ENCODE measurements at places on chromosomes 2 and 18.
A peak's percentile ranks its signal among the peaks of the same experiment; 100 is the strongest.

- DNase-seq, result peak; percentile 26
Measured at GRCh38 chr2:24049485-24050021, at the start of gene FKBP1B. TSS of gene FKBP1B (plus strand) at chr2:24049741. CDS start at chr2:24049850, 109 bp downstream.

GRCh38 chr2:240962300-240963064 lies 35.9 kb upstream of the SNED1 start:
- no peak for DNase-seq

DNA sequence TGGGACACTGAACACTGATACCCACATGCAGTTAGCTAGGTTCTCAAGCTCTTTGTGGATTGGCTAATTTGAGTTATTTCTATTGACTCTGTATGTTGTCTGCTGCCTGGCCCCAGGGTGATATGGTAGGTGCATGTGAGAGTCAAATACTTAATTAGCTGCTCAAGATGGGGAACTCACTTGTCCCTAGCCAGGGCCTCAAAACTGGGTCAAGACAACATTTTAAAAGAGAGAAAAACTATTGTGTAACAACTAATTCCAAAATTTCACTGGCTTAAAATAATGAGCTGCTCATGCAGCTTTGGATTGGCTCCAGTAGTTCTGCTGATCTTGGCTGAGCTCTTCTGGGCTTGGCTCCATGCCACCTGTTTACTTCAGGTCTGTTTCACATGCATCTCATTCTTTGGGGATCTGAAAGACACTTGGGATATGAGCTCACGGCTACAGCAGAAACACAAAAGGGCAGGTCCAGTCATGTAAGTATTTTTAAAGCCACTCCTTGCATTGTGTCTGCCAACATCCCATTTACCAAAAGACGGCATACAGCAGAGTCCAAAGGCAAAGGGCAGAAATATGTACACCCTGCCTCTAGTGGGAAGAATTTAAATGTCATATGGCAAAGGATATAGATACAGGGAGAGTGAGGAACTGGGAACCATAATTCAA lies 716.8 kb downstream of the SUCLG1 start:
- no peak for DNase-seq

GRCh38 chr2:3466966-3467365 lies 52.4 kb downstream of the ADI1 start:
- DNase-seq, result no peak

DNA sequence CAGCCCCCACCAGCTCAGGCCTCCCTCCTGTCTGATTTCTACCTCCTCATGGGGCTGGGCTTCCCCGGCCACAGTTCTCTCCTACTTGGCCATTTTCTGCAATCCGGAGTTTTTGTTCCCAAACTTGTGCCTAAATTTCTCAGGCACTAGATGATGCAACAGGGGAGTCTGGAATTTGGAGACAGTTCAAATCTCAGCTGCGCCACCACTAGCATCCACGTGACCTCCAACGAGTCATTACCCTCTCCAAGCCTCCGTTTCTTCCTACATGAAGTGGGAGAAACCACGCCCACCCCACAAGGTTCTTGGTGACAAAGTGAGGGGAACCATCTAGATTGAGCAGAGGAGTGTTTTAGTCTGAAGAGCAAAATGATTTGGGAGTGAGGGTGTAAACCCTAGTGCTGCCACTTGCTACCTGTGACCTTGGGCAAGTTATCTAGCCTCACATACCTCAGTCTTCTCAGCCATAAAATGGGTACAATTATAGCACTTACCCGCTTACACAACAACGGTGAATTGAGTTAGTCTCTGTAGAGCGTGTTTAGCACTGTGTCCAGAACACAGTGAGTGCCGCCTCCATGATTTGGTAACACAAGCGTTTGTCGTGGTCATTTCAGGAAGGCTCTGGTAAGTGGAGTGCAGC lies 61.4 kb upstream of the ASAP2 start:
- no peak for DNase-seq

DNA sequence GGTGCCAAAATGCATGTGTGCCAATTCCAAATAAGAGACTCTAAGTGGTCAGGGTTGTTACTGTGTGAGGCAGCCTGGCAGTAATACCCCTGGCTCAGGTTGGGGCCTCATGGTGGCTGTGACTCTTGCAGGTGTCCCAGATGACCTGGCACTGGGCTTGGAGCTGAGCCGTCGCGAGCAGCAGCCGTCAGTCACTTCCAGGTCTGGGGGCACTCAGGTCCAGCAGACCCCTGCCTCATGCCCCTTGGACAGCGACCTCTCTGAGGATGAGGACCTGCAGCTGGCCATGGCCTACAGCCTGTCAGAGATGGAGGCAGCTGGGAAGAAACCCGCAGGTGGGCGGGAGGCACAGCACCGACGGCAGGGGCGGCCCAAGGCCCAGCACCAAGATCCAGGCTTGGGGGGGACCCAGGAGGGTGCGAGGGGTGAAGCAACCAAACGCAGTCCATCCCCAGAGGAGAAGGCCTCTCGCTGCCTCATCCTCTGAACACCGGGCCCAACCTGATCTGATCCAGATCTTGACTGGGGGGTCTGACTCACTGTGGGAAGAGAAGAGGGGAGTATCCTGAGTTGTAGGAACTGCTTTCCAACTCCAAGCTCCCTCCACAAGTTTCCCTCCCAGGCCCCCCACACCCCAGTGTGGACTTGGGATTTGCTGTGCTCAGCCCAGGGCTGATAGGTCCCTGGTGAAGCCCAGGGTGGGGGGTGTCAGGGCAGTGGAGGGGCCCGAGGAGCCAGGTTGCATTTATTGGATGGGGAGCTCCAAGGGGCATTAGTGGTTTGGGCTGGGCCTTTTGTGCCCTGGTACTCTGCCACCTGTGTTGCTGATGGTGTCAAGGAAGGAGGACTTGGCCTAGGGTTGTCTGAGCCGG lies 5.6 kb downstream of the DNAJB2 start:
- DNase-seq, result no peak

DNA sequence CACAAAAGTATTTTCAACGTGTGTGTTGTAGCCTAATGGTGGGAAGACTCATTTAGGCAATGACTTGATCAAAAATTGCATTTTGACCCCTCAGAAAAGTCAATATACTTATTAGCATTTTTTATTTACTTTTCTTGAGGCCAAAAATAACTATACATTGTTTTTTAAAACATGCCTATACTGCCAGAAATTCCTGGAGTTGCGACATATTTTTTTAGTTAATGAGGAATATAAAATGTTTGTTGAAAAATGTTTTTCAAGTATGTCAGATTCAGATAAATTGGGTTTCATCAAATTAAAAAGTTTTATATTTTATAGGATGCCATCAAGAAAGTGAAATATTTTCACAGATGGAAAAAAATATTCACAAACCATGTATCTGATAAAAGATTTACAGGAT lies 39.6 kb downstream of the R3HDM1 start:
- no peak for DNase-seq

DNA sequence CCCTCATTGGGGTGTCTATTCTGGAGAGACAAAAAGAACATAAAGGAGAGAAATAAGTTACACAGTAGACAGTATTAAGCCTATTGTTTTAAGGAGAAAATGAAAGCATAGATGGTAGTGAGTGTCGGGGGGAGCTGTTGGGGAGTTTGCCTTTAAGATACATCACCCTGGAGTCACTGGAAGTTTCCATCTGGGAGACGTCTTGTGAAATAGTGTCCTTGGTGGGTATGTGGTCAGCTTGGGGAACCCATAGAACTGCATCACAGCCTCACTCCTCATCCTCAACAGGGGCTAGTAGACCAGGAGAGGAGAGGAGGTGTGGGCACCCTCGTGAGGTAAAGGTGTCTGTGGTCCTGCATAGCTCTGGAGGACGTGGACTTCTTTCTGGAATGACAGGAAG lies 60.6 kb downstream of the RNF144A start:
- DNase-seq, result no peak

GRCh38 chr18:6406910-6407470 lies 7.7 kb downstream of the L3MBTL4 start:
- no peak for DNase-seq

GRCh38 chr2:184551626-184552025 lies 46.7 kb upstream of the ZNF804A start:
- DNase-seq, result no peak

GRCh38 chr2:8676191-8676920 lies 5.5 kb upstream of the ID2 start:
- DNase-seq, result no peak

DNA sequence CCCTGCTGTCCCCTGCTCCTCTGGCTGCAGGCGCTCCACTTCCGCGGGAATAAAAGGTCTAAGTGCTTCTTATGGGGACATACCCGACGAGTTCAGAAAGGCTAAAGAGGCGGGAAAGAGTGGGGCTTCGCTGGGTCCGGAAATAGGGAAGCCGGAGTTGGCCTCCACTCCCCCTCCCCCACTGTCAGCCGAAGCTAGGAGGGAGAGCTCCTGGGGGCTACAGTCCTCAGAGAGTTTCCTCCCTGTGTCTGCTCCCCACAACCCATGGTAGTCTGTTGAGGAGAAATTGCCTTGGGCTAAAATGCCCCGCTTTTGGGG lies 7.2 kb downstream of the GAD1 start:
- DNase-seq, result no peak

- no peak for DNase-seq
Measured at GRCh38 chr18:79300413-79300812, 95.3 kb upstream of the NFATC1 start.

DNA sequence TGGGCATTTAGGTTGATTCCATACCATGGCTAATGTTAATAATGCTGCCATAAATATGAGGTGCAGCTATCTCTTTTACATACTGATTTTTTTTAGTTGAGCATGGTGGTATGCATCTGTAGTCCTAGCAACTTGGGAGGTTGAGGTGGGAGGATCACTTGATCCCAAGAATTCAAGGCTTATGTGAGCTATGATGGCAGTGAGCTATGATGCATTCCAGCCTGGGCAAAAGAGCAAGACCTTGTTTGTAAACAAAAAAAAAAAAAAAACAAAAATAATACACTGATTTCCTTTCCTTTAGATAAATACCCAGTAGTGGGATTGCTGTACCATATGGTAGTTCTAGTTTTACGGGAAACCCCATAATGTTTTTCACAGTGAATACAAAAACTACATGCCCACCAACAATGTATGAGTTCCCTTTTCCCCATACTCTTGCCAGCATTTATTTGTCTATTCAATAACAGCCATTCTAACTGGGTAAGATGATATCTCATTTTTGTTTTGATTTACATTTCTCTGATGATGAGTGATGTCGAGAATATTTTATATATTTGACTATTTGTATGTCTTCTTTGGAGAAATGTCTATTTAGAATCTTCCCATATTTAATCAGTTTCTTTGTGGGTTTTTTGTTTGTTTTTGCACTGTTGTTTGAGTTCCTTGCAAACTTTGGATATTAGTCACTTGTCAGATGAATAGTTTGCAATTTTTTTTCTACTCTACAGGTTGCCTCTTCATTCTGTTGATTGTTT lies 281.0 kb upstream of the KYNU start:
- DNase-seq, result no peak

- DNase-seq, result no peak
Measured at GRCh38 chr2:37602040-37602439, 69.4 kb downstream of the CDC42EP3 start.

DNA sequence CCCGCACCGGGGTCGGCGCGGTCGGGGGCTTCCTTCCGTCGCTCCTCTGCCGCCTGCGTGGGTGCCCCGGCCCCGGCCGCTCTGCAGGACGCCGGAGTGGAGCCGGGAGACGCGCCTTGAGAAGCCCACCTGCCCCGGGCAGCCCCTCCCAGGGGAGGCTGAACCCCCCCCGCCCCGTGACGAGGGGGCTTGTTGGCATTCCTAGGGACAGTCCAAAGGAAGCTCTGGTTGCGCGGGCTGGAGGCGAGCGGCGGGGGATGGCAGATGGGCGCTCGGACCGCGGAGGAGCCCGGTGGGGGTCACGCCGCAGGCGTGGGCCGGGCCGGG lies 133.5 kb upstream of the MGAT5 start:
- DNase-seq, result no peak

- no peak for DNase-seq
Measured at GRCh38 chr2:181998041-181998835, 12.6 kb downstream of the PPP1R1C start.

GRCh38 chr18:74453016-74453566 lies 4.0 kb downstream of the DIPK1C start:
- DNase-seq, result no peak

GRCh38 chr2:62186156-62186905 lies 9.6 kb upstream of the B3GNT2 start:
- DNase-seq, result no peak

DNA sequence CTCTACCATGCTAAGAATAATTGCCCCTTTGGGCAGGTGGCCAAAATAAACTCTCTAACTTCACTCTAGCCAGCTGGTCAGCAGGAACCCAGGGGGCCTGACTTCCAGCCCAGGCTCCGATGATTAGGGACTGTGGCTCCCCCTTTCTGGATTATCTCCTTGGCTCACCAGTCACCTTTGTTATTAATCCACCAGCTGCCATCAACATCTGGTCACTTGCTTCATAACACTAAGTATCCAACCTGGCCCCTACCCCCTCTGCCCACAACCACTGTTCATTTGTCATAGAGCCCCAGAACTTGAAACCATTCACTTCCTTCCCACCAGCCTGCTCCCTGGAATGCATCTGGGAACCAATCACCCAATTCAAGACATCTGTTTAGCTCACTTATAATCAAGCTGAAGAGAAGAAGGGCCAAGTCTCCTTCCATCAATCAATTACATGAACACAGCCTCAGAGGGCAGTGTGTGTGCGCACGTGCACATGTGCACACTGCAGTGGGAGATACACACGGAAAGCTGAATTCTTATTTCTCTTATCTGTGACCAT lies 215.1 kb downstream of the ALK start:
- DNase-seq, result no peak

DNA sequence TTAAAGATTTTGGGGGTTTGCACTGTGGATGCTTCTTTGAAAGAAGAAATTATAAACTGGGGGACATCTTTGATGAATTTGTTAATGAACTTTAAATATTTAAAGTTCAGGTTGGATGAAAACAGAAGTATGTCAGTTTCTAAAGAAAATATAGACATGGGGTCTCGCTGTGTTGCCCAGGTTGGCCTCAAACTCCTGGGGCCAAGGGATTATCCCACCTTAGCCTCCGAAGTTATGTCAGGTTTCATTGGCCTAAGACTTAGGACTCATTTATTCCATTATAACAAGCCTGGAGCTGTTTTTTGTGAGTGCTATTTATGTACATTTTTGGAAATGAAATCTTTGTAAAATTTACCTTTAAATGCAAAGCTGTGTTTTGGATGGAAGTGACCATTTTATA lies 2.5 kb downstream of the NAB1 start:
- DNase-seq, result no peak

DNA sequence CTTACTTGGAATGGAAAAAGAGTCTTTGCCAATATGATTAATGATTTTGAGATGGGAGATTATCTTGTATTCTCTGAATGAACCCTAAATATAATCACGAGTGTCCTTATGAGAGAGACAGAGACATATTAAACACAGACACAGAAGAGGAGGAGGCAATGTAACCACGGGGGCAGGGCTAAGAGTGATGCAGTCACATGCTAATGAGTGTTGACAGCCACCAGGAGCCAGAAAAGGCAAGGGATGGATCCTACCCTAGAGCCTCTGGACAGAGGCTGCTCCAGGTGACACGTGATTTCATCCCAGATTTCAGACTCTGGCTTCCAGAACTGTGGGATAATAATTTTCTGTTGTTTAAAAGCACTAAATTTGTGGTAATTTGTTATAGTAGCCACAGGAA lies 679.6 kb downstream of the MBD2 start:
- DNase-seq, result no peak

Data from stimulated activated CD8-positive, alpha-beta memory T cell treated with anti-CD3 and anti-CD28 coated beads, Interleukin-7, amount 100 ng/mL, for 24 hours (primary cell).